ENCODE measurements at places on chromosomes 6 and 20.

- peak; percentile 61 for DNase-seq
These were observed 46.0 kb downstream of the SLC35D3 start for GRCh38 chr6:136967876-136968752.

DNA sequence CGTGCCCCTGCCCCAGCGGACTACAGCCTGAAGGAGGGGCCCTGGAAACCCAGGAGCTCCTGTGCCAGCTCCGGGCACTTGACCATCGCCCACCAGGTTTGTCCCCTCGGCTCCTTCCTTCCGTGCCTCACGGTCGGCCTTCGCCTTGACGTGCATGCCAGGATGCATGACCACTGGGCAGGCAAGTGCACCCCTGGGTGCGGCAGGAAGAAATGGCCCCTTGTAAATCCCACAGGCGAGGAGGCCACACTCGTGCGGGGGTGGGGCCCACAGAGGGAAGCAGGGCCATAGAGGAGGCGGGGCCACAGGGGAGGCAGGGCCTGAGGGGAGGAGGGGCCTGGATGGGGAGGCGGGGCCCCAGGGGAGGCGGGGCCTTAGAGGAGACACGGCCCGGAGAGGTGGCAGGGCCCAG, 81.7 kb downstream of the YTHDF1 start:
- DNase-seq: no peak

DNA sequence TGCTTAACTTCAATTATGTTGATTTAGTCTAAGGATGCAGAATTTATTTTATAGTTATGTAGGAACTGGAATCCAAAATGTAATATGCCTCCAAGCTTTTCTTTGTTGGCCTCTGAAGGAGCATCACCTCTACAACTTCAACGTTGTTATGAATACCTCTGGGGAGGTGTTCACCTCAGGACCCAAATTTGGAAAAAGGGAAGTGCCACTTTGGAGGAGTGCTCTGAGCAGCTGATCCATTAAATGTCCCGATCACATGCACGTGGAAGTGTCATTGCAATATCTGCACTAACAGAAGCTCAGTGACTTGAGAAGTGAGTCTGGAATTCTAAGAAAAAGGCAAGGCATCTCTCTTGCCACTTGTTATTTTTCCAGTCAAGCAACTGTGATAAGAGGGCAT, 22.2 kb upstream of the SLC17A3 start:
- no peak for DNase-seq

GRCh38 chr20:40687384-40688128, 1.5 kb downstream of the MAFB start:
- DNase-seq: no peak

DNA sequence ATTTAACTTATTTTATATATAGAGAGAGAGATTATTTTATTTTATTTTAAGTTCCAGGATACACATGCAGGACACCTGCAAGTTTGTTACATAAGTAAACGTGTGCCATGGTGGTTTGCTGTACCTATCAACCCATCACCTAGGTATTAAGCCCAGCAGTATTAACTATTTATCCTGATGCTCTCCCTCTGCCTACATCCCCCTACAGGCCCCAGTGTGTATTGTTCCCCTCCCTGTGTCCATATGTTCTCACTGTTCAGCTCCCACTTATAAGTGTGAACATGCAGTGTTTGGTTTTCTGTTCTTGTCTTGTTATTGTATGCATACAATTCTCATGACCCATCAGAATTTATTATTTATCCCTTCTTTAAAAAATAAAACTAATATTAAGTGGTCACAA, 34.6 kb downstream of the FKBP1C start:
- DNase-seq: no peak

GRCh38 chr6:129792049-129792448, 69.1 kb downstream of the TMEM244 start:
- DNase-seq: no peak

DNA sequence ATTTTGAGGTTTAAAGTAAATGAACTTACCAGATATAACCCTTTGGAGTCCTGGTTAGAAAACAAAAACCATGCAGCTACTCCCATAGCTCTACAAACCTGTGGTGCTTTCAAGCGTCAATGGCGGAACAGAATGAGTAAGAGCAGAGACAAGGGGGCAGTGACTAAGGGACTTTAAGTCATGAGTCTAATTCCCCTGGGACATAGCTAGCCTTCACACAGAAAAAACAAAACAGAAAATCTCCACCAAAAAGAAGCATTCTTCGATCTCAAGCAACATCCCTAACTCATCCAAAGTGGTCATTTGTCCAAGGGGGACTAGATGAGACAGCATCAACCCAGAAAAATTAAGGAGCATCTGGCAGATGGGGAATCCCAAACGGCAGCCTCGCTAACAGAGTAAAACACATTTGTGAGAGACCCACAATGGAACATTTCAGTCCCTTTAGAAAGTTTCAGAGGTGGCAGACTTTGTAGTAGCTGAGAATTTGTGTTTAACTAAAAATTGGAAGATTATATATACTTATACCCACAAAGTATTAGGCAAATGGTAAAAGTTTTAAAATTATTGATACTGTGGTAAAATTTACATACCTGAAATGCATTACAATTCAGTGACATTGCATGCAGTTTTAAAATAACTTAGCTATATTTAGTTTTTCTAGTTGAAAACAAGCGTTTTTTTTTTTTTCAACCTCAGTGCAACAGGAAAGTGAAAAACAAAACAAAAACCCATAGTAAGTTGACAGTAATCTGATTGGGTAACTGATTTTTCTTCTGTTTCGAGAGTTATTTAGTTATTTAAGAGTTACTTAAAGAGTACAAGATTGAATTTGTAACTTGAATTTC, 67.5 kb downstream of the KCNQ5 start:
- DNase-seq: no peak

DNA sequence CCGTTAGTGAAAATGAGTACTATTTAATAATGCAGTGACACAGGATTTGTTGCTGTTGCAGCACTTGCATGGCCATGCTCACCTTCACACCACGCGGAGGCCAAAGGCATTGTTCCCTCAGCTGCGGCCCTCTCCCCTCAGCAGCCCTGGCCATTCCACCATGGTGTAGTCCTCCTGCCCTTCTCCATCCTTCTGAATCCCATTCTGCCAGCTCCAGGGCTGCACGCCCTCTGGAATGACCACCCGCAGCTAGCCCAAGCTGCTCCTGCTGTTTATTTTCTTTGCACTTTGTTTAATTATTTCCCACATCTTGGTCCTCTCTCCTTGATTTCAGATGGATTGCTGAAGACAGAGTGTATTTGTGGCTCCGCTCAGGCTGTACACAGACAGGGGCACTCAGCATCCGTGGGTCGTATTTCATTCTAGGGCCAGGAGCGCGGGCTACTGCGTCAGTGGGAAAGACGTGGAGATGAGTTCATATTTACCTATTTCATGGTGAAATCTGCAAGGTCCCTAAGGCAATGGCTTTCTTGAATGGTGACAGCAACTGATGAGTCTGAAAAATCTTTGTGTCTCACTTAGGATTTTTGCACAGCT, 81.4 kb upstream of the DUSP22 start:
- no peak for DNase-seq

DNA sequence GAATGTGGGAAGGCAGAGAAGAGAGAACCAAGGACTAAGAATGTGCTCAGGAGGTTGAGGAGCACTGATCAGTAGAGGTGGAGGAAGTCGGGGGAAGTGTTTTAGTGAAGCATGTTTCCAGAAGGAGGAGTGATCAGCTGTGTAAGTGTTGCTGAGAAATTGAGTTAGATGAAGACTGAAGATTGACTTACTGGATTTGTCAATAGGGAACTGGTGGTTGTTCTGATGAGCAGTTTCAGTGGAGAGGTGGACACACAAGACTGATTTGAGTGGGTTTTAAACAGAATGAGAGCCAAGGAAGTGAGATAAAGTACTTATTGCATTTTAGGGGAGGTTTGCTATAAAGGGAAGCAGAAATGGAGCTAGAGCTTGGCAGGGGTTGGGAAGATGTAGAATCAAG, 182.6 kb downstream of the CDKAL1 start:
- no peak for DNase-seq

GRCh38 chr6:107132330-107132954, 17.1 kb upstream of the BEND3 start:
- DNase-seq: no peak

DNA sequence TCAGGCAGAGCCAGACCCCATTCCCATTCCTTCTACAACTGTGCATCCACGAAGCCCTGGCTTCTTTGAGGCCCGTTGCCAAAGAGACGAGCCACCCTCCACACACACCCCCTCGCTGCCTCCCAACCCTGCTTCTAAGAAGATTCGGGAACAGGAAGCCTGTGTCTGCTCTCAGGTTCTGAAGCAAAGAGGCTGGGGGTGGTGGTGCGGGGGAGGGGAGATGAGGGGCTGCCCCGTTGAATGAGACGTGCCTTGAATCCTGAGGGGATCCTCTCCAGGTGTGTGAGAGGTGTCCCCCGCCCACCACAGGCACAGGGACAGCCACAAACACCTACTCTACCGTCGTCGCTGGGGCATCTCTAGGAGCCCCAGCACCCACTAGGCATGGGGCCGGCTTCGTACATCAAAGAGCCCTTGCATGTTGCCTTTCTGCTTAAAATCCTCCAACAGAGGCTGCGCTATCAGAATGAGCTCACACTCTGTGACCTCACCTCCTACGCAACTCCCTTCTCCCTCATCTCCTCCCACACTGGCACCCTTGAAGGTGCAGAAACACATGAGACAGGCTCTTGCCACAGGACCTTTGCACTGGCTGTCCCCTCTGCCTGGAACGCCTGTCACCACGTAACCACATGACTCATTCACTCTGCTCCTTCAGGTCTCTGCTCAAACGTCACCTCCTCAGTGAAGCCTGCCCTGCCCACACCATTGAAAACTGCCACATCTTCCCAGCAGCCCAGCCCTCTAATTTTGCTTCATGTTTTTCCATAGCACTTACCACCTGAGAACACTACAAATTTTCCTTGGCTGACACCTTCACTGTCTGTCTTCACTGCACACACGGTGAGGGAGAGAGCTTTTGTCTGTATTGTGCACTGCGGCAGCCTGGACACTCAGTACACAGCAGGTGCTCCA, 58.5 kb downstream of the PREX1 start:
- peak; percentile 82 for DNase-seq

DNA sequence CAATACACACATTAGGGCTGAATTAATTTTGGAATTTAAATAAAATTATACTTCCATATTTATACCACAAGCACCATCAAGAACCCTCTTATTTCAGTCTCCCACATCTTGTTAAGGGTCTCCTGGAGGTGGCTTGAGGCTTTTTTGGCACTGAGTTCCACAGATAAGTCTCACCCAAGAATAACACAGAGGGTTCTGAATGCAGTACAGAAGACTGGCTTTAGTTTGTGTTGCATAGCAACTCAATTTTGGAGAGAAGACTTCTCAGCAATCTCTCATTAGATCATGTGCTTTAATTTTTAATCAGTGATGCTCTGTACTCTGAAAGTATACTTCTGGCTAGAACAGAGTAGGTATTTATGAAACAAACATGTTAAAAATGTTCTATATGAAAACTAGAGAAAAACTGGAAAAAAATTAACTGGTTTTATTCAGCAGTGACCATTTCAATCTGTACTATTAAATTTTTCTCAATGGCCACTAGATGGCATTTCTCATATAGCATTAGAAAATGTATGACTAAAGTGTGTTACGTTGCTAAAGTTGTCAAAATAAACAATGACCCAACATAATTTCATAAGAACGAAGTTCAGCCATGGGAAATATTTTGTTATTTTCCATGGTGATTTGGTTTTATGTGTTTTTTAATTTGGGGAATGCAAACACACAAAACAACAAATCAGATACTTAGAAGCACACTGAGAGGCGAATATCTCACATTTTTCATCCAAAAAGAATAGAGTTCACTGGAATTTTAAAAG, 32.7 kb upstream of the MAP7 start:
- DNase-seq: no peak

DNA sequence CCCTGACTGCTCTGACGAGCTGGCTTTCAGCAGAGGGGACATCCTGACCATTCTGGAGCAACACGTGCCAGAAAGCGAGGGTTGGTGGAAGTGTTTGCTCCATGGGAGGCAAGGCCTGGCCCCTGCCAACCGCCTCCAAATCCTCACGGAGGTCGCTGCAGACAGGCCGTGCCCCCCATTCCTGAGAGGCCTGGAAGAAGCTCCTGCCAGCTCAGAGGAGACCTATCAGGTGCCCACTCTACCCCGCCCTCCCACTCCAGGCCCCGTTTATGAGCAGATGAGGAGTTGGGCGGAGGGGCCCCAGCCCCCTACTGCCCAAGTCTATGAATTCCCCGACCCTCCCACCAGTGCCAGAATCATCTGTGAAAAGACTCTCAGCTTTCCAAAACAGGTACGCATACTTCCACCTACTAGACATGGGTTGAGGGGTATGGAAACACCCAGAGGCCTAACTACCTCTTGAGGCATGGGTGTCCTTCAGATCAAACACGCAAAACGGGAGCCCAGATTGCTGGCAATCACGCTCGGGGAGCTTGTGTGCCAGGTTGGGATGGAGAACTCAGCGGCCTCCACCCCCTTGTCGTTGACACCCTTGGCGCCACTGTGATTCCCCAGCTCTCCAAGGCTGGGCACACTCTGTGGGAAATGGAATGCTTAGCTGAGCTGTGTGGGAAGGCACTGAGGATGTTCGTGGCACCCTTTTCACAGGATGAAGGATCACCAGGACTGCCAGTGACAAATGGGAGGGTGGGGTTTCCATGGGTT, 25.3 kb downstream of the CASS4 start:
- no peak for DNase-seq

DNA sequence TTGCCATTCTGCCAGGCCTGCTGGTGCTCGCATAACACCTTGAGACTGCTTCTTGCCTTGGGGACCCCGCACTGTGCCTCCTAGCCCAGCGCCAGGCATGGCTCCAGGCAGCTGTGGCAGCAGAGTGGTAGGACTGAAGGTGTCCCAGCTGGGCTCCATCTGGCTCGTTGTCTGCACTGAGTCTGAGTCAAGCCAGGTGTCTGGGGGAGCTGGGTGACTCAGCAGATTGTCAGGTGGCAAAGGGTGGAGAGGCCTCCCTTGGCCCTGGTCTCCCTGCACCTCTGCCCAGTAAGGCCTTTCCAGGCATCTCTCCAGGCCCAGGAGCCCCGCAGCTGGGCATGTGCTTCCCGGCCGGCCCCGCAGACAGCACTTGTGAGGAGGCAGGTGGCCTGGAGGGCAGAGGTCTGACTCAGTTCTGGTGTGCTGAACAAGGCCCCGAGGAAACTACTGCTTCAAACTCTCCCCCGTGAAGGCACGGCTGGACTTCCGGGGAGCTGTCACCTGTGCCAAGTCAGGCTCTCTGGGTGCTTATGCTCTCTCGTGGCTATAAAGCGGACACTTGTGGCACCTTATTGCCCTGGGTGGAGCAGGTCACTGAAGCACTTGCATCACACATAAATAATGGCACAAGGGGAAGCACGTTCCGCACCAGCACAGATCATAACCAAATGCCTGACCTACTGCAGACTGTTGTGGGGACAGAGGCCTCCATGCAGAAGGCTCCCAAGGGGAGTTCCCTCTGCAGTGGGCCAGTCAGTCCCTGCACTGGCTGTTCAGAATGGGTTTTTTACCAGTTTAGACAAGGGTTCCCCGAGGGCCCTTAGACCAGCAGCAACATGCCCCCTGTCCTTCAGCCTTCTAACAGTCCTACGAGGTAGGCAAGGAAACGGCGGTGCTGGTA, 27.5 kb downstream of the FOXC1 start:
- no peak for DNase-seq

- DNase-seq: no peak
These were observed 61.7 kb upstream of the MPC1 start for GRCh38 chr6:166444446-166444845.

All from stimulated activated CD4-positive, alpha-beta T cell treated with anti-CD3 and anti-CD28 coated beads, TNF-alpha, amount 100 ng/mL, for 24 hours (primary cell).